GM04504 (cell line): ENCODE measurements at places on chromosomes 6 and 20.

DNA sequence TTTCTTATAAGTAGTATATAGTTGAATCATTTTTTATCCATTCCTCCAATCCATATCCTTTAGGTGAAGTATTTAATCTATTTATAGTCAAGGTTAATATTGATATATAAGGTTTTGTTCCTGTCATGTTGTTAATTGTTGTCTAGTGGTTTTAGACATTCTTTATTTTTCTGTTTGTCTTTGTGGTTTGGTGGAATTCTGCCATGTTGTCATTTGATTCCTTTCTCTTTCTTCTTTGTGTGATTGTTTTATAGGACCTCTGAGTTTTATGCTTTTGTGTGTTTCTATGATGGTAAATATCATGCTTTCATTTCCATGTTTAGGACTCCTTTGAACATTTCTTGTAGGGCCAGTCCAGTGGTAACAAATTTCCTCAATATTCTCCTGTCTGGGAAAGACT, 450.3 kb upstream of the BTBD3 start:
- DNase-seq: no peak

DNA sequence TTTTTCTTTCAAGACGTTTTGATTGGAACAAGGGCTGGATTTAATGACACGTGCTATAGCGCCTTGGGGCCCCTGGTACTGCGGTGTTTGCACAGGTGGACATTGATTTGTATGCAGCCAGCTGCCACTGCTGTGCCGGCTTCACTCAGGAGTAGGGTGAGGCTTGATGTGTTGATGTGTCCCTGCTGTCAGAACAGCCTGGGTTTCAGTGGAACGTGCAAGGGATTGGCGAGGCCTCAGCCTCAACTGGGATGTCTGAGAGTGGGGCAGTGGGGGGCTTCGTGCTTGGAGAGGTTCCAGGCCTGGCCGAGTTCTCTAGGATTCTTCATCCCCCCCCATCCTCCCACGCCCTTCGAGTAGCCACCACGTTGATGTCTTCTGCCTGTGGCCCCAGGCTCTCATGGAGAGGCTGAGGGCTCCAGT, 23.0 kb downstream of the PYGB start:
- no peak for DNase-seq

DNA sequence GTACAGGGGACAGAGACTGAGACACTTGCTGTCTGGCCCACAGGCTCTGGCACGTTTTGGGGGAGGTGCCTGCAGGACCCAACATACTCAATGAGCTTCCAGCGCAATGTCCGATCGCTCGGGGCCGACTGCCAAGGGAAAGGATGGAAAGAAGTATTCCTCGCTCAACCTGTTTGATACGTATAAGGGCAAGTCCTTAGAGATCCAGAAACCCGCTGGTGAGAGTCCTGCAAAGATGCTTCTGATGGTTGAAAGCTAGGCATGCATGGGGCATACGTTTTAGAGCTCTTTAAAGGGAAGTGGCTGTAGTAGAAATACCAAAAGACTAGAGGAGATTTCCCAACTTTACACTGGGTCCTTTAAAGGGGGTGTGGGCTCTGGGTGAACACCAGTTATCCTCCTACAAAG, 2.2 kb downstream of the PRRC2A start:
- DNase-seq: no peak

- DNase-seq: no peak
Observed at GRCh38 chr6:144317736-144318135, 32.6 kb downstream of the UTRN start.

DNA sequence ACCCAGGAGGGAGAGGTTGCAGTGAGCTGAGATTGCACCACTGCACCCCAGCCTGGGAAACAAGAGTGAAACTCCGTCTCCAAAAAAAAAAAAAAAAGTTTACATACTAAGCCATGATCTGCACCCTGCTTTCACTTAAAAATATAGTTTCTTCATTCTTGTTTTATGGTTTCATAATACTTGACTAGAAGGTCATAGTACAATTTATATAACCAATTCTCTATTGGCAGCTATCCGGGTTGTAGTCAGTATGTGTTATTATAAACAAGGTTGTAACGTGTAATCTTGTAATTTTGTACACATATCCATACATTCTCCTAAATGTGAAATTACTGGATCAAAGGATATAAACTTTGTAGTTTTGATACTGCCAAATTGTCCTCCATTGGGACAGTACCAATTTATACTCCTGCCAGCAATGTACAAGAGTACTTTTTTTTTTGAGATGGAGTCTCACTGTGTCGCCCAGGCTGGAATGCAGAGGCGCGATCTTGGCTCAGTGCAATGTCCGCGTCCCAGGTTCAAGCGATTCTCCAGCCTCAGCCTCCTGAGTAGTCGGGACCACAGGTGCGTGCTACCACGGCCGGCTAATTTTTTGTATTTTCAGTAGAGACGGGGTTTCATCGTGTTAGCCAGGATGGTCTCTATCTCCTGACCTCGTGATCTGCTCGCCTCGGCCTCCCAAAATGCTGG, 144.8 kb downstream of the GJA10 start:
- no peak for DNase-seq

DNA sequence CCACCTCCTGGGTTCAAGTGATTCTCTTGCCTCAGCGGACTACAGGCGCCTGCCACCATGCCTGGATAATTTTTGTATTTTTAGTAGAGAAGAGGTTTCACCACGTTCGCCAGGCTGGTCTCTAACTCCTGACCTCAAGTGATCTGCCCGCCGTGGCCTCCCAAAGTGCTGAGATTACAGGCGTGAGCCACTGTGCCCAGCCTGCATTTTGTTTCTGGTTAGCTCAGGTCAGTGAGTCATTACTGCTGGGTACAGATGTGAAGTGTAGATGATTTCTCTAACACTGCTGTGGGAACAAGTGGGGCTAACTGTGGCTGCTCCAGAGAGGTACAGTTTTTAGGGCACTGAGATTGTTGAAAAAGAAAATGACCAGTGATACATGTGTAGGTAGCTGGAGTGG, 188.6 kb downstream of the PRL start:
- peak; percentile 9 for DNase-seq

- no peak for DNase-seq
Observed at GRCh38 chr6:105442369-105442768, 39.5 kb upstream of the PREP start.

- no peak for DNase-seq
Observed at GRCh38 chr6:5072440-5072839, 12.7 kb upstream of the PPP1R3G start.

- peak; percentile 48 for DNase-seq
Observed at GRCh38 chr20:1900321-1900801, 5.2 kb downstream of the SIRPA start.

DNA sequence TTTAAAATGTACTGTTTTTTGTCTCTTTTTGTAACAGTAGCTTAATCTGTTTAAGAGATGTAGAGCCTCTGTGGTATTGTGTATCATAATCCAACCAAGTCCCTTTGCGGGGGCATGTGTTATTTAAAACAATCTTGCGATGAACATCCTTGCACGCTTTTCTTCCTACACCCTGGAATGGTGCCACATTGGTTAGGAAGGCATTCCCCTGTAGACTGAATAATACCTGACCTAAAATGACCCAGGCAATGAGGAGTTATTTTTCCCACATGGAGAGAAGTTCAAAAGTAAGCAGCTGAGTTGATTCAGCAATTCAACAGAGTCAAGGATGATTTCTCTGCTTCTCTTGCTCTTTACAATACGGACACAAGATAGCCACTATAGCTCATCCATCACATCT, 142.0 kb upstream of the PMEPA1 start:
- DNase-seq: no peak

DNA sequence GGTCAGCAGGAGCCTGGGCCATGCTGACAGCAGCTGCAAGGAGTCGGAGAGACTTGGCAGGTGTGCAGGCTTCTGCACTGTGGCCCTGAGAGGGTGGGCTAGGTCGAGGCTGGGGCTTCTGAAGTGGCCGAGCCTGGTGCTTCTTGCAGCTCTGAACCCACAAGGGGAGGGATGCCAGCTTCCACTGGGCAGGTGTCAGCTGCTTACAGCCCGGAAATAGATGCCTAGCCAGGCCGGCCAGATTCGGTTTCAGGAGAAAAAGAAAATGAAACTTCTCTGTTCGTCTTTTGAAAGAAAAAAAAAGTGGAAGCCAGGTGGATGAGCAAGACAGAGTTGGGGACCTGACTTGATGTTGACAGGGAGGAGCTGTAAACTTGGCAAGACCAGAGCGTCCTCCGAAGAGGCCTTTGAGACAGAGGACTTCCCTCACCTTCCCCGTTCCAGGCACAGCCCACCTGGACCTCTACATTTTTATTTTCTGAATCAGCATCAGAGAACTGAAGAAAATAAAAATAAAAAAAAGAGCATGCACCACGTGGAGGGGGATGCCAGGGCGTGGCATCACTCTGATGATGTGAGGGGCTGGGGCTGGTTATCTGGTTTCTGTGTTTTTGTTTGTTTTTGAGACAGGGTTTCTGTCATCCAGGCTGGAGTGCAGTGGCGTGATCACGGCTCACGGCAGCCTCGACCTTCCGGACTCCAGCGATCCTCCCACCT, at the start of gene ZBP1:
Gene ZBP1, minus strand, starts transcription at position 153 of the 717 bp plus-strand sequence. Its CDS starts 131 bp downstream, at position 22.
- DNase-seq: no peak

- DNase-seq: no peak
Observed at GRCh38 chr6:68993911-68994310, 358.8 kb downstream of the ADGRB3 start.

- DNase-seq: no peak
Observed at GRCh38 chr20:40111282-40111681, 577.8 kb downstream of the MAFB start.

DNA sequence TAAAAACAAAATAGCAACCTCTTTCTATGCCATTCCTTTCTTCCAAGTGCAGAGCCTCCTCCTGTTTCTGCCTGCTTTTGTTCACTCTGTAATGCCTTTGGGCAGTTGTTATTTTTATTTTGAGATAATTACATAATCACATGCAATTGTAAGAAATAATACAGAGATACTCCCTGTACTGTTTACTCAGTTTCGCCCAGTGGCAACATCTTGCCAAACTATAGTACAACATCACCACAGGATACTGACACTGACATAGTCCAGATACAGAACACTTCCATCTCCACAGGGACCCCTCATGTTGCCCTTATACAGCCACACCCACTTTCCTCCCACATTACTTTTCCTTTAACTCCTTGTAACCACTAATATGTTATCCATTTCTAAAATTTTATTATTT, 59.7 kb downstream of the BANF2 start:
- DNase-seq: no peak
